NCI-H1105 treated with DMSO at 0.1 percent for 48 hours (cell line): ENCODE measurements at places on chromosomes 2 and 18.

DNA sequence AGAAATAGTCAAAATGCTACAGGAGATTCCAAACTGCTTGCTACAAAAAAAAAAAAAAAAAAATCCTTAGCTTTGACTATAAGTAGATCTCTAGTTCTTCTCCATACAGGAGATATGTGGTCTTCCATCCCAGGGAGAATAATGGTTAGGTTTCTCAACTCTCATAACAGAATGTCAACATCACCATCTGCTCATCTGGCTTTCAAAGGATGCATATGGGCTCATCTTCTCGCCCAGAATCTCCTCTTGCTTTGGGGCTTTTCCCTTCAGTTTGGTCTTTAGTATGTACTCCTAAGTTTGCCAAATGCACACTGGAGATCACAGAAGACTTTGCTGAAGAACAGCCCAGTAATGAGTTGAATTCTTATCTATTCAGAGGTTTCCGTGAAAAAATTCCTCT, 240.7 kb downstream of the NRXN1 start:
- no peak for DNase-seq

DNA sequence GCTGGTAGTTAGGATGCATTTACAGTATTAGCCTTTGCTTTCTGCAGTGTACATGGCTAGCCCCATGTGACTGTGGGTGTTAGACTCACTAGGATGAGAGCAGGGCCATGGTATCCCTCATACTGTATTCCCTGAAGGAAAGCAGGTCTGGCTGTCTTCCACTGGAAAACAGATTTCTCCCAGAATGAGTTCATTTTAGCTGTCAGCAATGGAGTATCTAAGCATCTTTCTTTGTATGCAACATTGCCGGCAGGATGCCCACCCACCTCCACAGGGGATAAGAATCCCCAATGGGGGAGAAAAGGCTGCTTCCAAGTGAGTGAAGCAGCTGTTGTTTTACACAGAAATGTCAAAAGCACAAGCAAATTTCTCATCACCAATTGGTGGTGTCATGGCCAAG, 142.7 kb upstream of the KLHL14 start:
- no peak for DNase-seq

GRCh38 chr18:58057291-58057965, 13.4 kb downstream of the NEDD4L start:
- no peak for DNase-seq

- DNase-seq = no peak
Measured at GRCh38 chr2:118097657-118098056, 9.4 kb downstream of the INSIG2 start.

DNA sequence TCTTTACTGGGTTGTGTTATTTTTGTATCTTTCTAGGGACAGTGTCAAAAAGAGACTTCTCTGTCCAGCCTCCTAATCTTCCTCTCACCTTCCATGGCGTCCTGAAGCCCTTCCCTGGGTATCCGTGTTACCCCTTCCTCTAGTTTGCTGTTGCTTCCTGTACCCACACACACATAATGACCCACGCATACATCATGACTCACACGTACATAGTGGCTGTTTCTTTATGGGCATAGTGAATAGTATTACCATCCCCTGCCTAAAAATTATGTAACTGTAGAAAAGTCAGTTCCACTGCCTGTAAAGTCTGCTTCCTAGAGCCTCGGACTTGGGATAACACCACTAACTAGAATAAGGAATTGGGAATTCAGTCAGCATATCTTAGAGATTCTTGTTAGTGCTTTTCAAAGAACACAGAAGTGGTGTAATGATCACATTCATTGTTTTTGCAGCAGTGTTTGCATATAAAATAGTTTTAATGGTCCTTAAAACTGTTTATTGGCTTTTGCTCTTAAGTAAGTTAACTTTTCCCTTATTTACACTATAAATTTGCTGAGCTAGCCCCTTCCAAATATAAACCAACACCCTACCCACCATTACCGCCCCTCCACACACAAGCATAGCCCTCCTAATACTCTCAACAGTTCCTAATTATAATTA, 308.4 kb upstream of the RAB12 start:
- DNase-seq = no peak

DNA sequence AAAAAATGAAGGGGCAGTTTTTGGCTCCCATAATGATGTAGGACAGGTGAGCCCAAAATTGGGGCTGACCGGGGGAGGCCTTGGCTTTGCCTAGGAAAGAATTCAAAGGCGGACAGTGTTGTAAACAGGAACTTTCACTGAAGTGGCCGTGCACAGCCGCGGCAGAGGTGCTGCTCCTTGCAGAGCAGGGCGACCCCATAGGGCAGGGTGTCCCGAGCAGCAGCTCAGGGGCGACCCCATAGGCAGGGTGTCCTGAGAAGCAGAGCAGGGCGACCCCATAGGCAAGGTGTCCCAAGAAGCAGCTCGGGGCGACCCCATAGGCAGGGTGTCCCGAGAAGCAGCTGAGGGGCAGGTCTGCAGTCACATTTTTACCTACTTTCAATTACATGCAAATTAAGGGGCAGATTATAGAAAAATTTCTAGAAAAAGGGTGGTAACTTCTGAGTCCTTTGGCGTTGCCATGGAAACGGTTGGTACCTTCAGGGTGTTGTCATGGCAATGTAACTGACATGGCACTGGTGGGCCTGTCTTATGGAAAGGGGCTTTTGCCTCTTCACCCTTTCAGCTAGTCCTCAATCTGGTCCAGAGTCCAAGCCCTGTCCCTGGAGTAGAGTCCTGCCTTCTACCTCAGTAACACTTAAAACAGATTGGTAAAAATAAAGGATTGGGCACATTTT, 134.5 kb downstream of the FBXO15 start:
- no peak for DNase-seq

DNA sequence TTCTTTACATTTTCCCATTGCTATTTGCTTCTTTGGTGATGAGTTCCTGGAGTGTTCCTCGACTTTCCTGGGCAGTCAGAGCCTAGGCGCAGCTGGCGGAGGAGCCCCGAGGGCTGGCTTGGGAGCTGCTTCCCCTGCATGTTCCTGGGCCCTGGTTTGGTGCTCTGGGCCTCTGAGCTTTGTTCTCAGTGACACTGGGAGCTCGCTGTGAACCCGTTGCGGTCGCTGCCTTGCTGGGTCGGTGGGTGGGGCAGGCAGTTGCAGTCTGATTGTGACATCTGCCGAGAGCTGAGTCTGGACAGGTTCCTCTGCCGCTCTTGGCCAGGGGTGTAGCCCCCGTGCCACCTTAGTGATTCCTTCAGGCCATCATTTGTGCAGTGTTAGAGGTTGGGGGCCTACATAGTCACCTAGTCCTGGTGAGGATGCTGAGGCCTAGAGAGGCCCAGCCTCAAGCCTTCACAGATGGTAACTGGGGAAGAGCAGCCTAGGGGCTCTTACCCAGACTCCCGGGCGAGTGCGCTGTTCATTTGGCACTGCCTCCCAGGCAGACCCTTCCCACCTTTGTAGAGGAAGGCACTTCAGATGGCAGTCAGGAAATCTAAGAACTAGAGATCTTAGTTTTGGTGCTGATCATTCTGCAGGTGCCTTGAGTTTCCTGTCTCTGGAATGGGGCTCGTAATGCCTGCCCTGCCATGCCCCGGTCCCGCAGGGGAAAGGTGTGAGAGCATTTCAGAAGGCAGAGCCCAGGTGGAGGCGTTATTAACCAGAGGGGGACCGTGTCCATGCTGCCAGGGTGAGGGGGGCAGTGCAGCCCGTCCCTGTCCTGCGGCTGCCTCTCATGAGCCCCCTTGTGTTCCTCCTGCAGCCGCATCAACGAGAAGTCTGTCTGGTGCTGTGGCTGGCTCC, 8.4 kb downstream of the ASB1 start:
- no peak for DNase-seq

- DNase-seq = no peak
Measured at GRCh38 chr2:193103064-193103463, 908.3 kb upstream of the TMEFF2 start.

- DNase-seq = no peak
Measured at GRCh38 chr18:11027862-11028261, 121.5 kb downstream of the PIEZO2 start.

GRCh38 chr2:12778811-12779579, 62.3 kb downstream of the TRIB2 start:
- no peak for DNase-seq

DNA sequence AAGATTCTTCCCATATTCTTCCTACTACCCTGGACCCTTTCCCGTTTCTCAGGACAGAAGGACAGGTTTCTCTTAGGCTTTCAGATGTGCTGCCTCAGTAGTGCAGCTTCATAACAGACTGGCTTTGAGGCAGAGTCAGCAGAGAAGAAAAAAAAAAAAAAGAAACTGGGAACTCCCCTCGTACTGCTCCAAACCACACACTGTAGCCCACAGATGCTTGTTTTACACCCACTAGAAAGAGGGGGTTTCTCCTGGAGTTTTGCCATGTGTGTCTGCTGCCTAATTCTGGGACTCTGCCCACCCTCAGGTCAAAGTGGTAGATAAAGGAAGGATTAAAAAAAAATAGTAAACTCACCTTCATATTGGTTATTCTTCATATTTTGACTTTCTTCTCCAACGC, 95.9 kb downstream of the NCOA1 start:
- no peak for DNase-seq

GRCh38 chr18:50709193-50709592, 110.6 kb downstream of the MRO start:
- no peak for DNase-seq

- DNase-seq = no peak
Measured at GRCh38 chr2:207403141-207403540, 126.6 kb upstream of the CREB1 start.

DNA sequence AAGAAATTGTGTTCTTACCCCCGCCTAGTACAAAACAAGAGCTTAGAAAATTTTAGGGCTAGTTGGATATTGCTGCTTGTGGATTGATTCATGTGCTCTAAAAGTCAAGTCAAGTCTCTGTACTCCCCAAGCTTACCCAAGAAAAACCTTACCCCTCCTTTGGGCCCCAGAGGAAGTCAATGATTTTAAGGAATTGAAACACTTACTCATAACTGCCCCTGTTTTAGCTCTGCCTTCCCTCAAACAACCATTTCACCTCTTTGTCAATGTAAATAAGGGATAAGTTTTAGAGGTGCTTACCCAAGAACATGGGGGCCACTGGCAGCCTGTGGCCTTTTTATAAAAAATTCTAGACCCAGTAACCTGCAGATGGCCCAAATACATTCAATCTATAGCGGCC, 136.6 kb upstream of the RMP24 start:
- DNase-seq = no peak

DNA sequence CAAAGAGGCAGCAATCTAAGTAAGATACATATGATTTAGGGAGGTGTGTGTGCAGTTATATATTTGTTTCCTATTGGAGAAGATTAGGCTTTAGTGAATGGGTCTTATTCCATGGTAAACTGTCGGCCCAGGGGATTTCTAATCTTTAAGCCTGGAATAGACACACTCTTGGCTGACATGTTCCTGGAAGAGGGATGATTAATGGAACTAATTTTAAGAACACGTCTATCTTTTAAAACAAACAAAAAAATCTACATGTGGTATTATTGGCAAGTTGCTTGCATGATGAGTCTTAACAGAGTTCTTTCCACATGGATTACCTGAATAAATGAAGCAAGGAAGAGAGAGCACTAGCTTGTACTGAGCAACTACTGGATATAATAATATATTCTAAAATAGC, 114.2 kb upstream of the NT5C1B start:
- DNase-seq = no peak
